ENCODE measurements at places on chromosomes 4 and X.

- DNase-seq: peak; percentile 57
These were observed 577 bp upstream of the GLRA2 start for GRCh38 chrX:14528629-14529289.

DNA sequence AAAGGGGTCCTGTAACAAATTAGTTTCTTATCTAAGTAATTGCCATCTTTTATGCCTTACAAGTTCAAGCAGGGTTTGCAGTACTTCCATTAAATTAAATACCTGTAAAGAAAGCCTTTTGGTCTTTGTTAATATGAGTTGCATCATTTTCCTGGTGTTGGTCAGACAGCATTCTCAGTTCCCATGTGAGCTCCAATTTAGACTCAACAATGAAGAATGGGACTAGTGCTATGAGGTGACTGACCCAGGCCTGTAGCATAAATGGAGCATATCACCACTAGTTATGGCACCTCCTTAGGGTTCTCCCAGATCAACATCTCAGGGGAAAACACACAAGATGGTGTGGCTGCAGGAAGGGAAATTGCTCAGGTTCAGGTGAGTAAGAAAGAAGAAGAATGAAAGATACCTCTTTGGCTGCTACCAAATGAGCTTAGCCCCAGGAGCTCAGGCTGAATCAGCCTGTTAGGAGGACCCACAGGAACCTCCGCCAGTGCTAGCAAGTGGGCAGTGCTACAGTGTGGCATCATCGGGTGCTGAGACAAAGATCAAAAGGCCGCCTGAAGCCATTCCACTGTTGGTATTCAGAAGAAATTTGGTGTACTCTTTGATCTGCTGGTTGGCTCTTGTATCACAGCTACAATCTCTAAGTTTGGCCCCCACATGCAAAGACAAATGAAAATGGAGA lies 1.8 kb downstream of the TTC29 start:
- no peak for DNase-seq

DNA sequence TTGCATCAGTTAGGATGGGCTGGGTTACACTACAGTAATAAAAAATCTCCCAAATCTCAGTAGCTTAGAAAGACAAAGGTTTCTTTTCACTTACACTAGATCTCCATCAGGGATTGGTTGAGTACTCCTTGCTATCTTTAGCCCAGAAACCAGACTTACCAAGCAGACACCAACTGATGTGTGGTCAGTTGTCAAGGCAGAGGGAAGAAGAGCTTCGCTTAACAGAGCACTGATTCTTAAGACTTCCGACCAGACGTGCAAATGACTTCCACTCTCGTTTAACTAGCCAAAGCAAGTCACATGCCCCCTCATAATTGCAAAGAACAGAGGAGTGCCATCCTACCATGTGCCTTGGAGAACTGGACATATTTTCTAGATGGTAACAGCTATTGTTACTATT lies 5.7 kb upstream of the ZNF518B start:
- DNase-seq: no peak

- peak; percentile 21 for DNase-seq
These were observed 20.8 kb downstream of the RLIM start for GRCh38 chrX:74593593-74593992.

DNA sequence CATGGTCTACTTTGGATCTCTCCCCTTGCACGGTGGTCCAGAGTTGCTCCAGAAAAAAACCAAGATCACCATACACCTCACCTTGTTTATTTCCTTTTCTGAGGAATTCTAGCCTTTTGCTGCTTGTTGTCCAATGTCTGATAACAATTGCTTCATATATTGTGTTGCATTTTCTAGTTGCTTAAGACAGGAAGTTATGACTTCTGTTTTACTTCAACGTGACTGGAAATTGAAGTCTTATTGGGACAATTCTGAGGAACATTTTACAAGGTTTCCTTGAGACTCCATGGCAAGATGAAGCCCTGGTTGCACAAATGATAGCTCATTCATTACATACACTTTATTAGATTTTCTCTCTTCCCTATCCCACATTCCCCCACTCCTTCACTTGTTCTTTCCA lies 5.2 kb downstream of the CXCL1 start:
- peak; percentile 23 for DNase-seq

DNA sequence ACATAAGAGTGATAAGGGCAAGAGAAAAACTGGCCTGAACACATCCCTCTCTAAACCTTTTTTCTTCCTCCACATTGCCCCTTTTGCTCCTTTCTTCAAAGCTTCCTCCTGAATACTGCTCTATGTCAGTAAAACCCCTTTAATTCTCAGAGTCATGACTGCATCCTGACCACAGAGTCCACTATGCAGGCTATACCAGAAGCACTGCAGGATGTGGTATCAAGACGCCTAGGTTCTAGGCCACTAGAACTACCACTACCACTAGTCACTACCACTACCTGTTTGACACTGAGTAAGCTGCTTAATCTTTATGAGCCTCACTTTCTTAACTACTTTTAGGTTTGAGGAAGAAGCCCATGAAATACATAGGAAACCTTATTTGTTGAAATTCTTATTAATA lies 38.7 kb downstream of the ARHGEF9 start:
- no peak for DNase-seq

- DNase-seq: no peak
These were observed 24.0 kb upstream of the GBA3 start for GRCh38 chr4:22668702-22669101.

DNA sequence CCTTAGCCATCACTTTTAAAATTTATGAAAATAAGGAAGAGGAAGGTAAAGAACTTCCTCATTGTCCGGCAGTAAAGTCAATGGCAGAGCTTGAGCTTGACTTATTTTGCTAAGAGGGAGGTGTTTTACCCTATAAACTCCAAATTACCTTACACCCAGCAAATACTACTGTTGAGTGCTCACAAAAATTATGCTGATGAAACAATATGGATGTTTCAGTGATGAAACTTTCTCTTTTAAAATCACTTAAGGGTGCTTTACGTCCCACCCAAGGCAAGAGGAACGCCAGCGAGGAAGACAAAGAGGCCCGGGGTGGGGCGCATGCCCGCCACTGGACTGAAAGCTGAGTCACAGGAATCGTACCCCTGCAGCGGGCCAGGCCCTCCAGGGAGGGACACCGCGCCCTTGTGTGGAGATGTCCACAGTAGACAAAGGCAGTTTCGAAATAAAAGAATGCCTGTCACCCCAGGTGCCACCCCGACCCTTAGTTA lies 560 bp upstream of the TMSB4X start:
- DNase-seq: peak; percentile 78

DNA sequence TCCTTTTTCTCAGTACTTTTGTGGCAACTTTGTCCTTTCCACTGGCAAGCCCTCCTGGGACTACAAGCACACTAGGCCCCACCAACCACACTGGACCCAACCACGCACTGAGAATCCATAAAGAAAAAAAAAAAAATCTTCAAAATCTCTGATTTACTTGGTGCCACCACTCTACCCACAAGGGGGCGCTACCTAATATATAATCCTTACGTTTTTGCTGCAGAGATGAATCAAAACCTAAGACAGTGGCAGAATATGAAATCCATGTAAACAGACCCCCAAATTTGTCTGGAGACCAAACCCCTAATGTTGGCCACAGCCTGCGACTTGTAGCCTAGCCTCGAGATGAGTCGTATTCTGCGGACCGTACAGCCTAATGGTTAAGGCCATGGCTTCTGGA lies 63.5 kb upstream of the ARHGAP36 start:
- peak; percentile 18 for DNase-seq

GRCh38 chrX:9626379-9626778 lies 139.3 kb downstream of the GPR143 start:
- DNase-seq: no peak

All from suppressor macrophage treated with lipopolysaccharide for 4 hours (primary cell).